ENCODE measurements at places on chromosomes 3 and 15.

GRCh38 chr15:43330780-43331087 is 361 bp upstream of the LCMT2 start:
- no peak for DNase-seq

- DNase-seq: no peak
These were observed 109.1 kb downstream of the NSUN3 start for GRCh38 chr3:94171954-94172353.

- DNase-seq: no peak
These were observed 941 bp upstream of the SH3BP5 start for GRCh38 chr3:15333099-15333955.

GRCh38 chr3:188553569-188553968 is 399.6 kb downstream of the LPP start:
- DNase-seq: no peak

GRCh38 chr3:54556630-54557029 is 371.2 kb downstream of the LRTM1 start:
- no peak for DNase-seq

GRCh38 chr3:184322731-184323487 is 8.5 kb downstream of the EIF4G1 start:
- DNase-seq: no peak

Data from IMR-90 (cell line).